GM23338 (cell line): ENCODE measurements at places on chromosomes 12 and 14.

DNA sequence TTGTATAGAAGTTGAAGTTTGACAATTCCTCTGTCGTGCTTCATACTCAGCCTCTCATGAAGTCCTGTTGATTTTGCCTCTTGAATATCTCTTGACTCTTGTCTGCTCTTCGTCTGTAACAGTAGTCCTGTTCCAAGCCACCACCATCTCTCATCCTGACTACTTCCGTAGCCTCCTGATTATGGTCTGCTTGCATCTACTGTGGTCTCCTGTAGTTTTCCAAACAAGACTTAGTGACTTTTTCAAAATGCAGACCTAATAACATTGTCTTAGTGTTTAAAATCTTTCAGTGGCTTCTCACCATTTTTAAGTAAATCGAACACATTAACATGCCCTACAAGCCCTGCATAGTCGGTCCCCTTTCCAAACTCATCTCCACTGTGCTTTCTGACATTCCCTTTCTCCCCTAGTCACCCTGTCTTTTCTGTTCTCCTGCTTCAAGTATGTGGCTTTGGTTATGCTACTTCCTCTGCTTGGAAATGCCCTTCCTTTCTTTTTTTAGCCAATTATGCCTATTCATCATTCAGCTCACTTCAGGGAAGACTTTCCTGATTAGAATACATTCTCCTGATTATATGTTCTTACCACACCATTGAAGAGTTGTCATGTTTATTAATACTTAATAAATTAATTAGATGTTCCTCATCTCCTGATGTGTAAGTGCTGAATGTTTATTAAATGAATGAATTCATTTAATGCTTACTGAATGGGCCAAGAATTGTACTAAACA is 2.0 kb downstream of the SCYL2 start:
- peak; percentile 24 for DNase-seq

- DNase-seq, result no peak
Observed at GRCh38 chr12:77299001-77299400, 233.6 kb upstream of the E2F7 start.

DNA sequence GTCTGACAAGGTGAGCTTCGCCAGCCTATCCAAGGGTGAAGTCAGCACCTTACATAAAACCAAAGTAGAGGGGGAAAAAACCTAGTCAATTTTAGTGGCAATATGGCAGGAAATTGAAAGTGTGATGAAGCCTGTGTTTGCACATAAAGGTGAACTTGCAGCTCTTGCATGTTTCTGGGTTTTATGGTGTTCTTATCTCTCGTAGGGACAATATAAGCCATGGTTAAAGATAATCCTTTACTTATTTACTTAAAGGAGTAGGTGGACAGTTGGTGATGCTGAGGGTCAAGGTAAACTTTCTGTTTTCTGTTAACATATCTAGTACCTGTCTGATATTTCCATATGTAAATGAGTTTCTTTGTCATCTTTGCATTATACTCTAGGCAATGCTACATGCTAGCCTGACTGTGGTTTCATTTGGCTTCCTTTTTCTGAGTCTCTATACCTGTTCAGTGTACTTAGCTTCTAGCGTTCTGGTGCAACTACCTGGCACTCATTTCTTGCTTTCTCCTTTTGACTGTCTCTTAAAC is 32.8 kb downstream of the CCDC91 start:
- no peak for DNase-seq

DNA sequence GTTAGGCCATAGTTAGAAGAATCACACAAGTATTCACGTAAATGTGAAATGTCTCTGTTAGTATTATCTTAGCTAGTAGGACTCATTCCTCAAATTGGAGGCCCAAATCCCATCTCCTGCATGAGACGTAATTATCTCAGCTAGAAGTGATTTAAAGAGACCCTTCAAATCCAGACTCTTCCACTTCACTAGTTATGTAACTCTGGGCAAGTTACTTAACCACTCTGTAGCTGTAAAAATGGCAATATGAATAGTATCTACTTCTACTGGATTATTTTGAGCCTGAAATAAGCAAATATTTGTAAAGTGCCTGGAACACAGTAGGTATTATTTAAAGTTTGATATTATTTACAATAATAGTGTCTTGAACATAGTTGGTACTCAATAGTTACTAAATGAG is 28.4 kb upstream of the CDKL1 start:
- DNase-seq, result no peak

GRCh38 chr14:105351410-105351809 is 36.9 kb downstream of the PACS2 start:
- no peak for DNase-seq

GRCh38 chr14:34580381-34580780 is 40.9 kb upstream of the EAPP start:
- no peak for DNase-seq
